PC-9 (cell line): ENCODE measurements at places on chromosomes 4 and X.
A peak's percentile ranks its signal among the peaks of the same experiment; 100 is the strongest.

- DNase-seq = no peak
Measured at GRCh38 chrX:40108162-40108958, 10.6 kb upstream of the BCOR start.

DNA sequence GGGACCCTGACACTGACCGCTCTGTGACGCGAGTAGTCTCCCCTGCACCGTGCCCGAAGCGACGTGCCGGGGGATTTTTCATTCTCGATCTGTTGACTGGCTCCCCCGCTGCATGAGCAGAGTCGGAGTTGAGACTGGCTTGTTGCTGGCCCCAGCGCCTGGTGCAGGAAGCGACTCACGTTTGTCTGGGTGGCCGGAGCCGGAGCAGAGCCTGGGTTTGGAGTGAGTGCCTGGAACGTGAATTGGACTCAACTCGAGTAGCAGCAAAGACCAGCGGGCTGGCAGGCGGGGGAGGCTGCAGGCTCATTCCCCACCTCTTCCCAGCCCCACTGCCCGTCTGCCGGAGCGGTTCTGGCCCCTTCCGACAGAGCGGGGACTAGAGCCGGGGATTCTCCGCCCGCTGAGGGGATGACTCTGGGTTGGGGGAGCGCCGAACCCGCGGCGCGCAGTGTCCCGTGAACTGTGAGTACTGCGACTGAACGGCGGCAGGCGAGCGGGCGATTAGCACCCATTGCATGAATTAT lies 554 bp downstream of the PCDH7 start:
- peak; percentile 41 for DNase-seq

GRCh38 chrX:123648028-123648810 lies 84.6 kb downstream of the THOC2 start:
- DNase-seq = no peak

- no peak for DNase-seq
Measured at GRCh38 chr4:17309567-17310268, 202.2 kb downstream of the QDPR start.

GRCh38 chr4:139603576-139604410 lies 47.8 kb upstream of the SETD7 start:
- DNase-seq = peak; percentile 56

DNA sequence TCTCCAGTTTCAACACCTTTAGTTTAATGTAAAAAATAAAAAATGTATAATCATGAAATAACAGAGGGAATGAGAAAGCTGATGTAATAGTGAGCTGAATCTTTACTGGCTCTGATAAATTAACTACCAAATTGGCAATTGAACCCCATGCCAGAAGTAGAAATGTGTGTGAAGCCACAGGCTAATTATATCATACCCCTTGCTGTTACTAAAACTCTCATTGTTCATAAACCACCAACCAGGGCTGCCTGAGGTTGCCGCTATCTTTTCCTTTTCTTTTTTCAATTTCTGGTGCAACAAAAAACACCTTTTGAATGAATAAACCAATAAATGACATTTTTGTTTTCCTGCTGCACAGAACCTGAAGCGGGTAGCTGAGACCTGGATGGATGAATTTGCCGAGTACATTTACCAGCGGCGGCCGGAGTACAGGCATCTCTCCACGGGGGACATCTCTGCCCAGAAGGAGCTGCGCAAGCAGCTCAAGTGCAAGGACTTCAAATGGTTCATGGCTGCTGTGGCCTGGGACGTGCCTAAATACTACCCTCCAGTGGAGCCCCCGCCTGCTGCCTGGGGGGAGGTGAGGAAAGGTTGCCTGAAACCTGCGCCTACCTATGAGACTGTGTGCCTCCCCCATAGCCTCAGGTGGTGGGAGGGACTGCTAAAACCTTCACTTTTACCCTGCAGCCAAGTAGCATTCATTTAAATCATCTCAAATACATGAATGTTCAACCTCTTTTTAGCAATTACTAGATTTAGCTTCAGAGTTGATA lies 216.7 kb upstream of the GALNT7 start:
- DNase-seq = no peak

DNA sequence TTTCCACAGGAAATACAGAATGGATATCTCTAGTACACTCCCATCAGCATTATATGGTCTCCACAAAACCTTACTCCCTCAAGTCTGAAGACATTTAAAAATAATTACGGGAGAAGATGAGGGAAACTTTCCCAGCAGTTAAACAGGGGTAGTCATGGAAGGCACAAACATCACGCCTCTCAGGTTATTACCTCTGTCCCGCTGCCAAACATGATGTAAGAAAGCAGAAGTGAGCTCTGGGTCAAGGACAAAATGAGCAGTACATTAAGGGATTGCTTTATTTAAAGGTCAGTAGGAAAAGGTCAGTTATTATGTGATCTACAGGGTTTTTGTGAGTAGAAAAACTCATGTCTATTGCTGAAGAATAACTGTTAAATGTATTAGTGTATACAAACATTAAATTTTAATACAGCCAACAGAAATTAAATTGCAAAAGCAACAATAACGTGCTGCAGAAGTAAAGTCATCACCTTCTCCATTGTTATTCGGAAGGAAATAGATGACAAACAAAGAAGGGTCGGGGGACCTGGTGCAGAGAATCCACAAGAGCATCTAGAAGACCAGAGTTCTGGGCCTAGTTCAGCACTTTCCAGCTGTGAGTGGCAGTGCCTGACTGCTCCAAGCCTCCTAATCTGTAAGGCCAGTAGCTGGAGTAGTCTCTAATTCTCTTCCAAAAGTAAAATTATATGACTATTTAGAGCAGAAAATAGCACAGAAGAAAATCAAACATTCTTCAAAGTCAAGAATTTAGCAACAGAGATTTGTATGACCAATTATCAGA lies 171.2 kb downstream of the PPP3CA start:
- DNase-seq = no peak

GRCh38 chrX:19372547-19373331 lies 29.0 kb downstream of the PDHA1 start:
- DNase-seq = no peak

GRCh38 chr4:52966781-52967180 lies 104.7 kb downstream of the RASL11B start:
- no peak for DNase-seq

DNA sequence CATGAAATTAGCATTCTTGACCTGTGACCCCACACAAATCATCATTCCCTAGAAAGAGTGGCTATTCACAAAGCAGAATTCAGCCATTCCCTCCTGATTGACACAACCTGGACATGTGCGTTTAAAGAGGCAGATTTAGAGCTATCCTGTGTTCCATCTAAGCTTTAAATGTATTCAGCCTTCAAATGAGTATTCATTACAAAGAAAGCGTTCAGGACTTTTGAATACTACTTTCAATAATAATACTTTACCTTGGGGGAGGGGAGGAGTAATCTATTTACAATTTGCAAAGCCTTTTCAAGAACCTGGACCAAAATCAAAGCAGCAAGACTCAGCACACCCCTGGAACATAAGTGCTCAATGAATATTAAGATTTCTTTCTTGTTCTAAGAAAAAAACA lies 22.5 kb upstream of the GPC4 start:
- no peak for DNase-seq

DNA sequence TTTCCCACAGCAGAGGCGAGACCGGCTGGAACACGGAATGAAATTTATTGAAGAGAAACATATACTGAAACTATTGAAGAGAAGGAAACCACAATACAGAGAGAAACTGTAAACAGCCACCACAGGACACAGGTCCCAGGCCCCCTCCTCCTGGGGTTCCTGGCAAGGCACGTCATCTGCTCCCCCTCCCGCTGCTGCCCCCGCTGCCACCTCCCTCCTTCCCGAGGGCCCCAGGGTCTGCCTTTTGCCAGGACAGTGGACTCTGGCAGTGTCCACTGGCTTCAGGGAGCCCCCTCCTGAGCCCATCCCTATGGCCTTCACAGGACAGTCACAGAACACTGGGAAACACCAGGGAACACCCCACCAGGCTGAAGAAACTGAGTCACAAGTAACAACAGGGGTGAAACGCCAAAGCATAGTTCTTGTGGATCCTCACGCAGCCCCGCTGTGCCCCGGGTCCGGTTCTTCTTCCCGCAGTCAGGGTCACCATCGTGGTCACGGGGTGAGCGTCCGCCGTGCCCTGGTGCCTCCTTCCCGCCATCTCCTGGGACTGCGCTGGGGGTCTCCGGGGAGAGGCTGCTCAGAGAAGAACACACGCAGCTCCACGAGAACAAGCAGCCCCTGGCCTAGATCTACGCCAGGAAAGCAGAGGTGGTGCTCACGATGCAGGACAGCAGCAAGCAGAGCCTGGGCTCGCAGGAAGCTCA lies 5.4 kb downstream of the PNMA6E start:
- DNase-seq = no peak

DNA sequence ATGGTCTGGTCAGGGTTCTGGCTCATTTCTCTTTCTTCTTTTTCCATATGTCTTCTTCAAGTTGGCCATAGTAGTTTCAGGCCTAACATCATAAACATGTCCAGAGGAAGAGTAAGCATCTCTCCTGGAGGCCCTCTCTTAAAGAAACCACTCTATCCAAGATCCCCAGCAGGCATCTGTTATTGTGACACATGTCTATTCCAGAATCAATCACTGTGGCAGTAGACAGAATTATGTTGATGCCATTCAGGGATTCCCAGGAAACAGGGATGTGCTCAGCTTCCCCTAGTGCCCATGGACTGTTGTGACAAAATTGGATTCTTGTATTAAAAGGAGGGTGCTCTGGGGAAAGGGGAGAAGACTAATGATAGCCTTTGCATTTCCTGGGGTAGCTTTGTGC lies 224.0 kb downstream of the HNRNPD start:
- no peak for DNase-seq

DNA sequence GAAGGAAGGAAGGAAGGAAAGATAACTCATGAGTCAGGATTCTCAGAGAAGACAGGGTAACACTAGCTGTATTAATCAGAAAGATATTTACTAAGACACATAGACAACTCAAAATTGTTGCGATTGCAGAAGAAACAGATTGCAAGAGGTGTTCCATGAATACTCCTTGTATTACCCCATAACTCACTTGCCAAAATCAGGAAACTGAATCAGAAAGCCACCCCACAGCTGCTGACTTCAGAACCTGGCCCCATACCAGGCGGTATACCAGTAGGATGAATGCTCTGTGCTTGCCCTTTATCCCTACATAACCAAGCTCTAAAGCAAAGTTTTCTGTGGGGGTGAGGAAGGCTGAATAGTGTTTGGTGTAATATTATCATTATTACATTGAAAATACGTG lies 468.5 kb downstream of the IQCM start:
- DNase-seq = no peak

DNA sequence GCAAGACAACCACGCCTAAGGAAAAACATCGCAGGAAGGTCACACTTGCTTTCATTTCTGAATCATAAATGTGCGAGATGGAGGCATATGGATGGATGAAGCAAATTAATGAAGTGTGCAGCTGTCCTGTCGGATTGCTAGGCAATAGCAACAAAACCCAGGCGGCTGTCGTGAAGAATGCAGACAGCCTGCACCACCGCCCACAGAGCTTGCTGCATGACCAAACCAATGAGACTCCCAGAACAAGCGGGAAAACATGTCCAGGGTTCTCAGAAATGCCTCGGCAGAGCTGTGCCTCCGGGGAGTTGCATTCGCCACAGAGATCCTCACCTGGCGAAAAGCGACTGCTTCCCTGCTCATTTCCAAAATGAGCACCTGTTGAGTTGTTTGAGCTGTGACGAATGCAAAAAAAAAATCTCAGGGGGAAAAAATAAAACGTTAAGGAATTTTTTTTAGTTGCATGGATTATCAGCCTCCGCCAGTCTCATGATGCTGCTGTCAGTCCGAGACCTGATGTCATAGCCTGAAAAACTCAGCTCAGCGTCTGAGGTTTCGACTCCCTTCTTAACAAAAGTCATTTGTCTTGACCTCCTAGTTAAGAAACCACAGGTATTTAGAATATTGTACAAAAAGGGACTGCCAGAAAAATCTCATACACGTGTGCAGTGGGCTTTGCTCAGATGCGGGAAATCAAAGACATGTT lies 155.5 kb upstream of the MXRA5 start:
- DNase-seq = no peak

DNA sequence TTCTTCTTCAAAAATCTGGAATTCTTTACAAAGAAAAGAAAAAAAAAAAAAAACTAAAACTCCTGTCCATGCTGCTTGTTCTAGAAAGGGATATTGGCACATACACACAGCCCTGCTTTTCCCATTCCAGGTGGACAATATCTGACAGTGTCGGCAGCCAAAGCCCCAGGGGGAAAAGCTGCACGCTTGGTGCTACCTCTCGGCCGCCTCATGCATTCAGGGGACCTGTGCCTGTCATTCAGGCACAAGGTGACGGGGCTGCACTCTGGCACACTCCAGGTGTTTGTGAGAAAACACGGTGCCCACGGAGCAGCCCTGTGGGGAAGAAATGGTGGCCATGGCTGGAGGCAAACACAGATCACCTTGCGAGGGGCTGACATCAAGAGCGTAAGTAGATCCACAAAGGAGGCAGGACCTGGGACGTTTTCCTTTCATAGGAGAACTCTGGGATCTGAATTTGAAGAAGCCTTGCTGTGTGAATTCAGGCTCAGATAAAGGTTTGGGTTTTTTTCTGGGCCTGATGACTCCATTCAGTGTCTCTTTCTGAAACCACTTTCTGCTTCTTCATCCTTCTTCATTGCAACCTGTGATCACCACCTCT lies 71.9 kb downstream of the NPNT start:
- DNase-seq = no peak

DNA sequence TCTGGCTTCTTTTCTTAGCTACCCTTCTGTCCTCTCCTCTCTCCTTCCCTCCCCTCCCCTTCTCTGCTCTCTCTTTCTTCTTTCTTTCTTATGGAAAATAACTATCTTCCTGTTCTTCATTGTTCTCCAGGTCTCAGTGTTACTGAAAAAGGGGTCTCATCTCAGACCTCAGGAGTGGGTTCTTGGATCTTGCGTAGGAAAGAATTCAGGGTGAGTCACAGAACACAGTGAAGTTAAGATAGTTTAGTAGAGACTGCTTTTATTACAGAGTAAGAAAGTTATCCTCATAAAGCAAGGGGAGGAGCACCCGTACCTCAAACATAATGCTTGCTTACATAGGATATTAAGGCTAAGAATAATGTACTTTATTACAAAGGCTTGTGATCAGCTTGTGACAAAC lies 31.8 kb upstream of the CWH43 start:
- no peak for DNase-seq

DNA sequence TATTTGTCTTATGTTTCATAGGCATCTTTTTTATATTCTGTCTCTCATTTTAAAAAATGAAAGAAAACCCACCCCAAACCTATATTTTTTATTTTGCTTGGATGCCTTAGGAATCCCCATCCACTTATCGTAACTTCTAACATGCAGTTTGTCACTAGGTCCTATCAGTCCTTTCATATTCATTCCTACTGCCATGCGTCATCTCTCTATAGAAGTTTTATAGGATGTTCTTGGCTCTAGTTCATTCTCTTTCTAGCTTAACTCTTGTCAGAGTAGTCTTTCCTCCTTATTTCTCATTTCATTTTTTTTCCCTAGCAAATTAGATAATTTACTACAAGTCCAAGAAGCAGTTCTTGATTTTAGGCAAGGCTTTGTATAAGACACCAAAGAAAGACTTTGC lies 92.7 kb downstream of the LARP1B start:
- DNase-seq = no peak

GRCh38 chr4:182918791-182919302 lies 1.7 kb upstream of the DCTD start:
- no peak for DNase-seq

GRCh38 chr4:88775026-88775425 lies 77.4 kb upstream of the NAP1L5 start:
- DNase-seq = no peak

GRCh38 chr4:17322514-17322913 lies 189.4 kb downstream of the QDPR start:
- DNase-seq = no peak
